ENCODE measurements at places on chromosomes 3 and 15.

GRCh38 chr3:157523814-157524213 is 20.6 kb upstream of the VEPH1 start:
- DNase-seq, result no peak

DNA sequence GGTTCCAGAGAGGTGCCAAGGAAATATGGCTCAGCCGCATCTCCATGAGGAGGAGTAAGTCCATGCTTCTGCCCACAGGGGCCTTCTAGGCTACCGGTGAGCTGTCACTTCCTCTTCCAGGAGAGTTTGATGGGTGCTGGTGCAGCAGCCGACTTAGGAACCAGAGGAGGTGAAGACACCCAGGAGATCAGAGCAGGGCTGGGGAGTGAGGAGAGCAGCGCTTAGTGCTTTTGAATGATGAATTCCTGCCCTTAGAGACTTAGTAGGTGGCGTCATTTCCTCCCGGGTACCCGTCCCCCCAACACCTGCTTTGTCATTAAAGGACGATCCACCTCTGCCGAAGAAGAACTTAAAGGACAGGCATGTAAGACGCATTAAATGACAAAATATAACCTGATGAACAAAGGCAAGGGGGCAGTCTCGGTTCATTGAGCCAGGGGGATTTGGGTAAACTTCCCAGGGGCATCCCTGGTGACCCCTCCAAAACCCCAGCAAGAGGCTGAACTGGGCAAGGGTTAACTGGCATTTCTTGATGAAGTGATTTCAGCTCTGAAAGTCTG is 67.6 kb downstream of the HES1 start:
- DNase-seq, result no peak

DNA sequence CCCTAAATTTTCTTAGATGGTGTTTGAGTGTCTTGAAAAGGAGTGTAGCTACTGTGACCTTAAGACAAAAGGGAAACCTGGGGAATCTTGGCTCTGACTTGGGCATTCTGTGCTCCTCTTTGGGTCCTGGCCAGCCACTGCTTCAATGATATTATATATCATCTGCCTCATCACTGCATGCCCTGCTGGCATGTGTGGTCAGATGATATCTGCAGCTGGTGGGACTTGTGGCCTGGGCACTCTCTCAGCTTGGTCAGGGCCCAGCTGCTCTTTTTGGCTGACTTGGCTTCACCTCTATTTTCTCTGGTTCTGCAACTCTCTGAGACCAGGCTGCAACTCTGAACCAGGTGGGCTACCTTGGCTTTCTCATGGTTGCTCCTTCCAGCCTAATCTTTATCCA is 446.1 kb upstream of the RARB start:
- peak; percentile 8 for DNase-seq

- peak; percentile 42 for DNase-seq
These were observed 2.9 kb downstream of the SEMA3F start for GRCh38 chr3:50157827-50158529.

- peak; percentile 89 for DNase-seq
These were observed 35.4 kb upstream of the LACTB start for GRCh38 chr15:63086271-63086670.

DNA sequence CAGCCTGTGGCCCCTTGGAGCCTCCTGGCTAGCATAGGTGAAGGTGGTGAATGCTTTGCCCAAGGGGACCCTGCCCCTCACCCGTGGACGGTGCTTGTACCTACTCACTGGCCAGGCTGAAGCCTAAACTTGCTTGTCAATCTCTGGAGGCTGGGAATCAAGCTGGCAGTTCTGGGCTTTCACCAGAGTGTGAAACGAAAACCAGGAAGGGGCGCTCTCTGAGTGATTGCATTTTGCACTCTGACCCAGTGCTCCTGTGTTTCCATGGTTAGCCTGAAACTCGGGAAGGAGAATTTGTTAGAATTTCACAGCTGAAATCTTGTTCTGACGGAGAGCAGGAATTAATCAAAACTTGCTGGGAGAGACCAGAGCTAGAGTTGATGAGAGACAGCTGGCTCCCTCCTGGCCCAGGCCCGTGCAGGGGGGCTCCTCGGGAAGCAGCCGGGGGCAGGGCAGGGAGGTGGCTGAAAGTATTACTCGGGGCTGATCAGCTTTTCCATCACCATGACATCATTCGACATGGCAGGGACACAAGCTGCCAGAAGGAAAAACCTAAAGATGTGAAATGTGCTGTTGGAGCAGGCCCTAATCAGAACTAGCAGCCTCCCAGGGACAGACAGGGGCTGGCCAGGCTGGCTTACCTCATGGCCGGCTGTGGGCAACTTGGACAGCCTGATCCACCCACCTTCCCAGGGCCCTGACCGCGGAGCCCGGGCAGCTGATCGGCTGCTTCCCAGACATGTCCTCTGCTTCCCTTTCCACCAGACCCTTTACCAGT is 323.6 kb upstream of the CTDSPL start:
- DNase-seq, result peak; percentile 77

DNA sequence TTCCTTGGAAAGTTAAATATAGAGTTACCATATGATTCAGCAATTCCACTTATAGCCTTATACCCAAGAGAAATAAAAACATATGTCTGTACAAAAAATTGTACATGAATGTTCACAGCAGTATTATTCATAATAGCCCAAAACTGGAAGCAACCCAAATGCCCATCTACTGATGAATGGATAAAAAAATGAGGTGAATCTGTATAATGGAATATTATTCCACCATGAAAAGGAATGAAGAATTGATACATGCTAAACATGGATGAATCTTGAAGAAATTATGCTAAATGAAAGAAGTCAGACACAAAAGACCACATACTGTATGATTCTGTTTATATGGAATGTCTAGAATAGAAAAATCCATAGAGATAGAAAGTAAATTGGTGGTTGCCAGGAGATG is 61.4 kb downstream of the TTC23 start:
- DNase-seq, result peak; percentile 85

DNA sequence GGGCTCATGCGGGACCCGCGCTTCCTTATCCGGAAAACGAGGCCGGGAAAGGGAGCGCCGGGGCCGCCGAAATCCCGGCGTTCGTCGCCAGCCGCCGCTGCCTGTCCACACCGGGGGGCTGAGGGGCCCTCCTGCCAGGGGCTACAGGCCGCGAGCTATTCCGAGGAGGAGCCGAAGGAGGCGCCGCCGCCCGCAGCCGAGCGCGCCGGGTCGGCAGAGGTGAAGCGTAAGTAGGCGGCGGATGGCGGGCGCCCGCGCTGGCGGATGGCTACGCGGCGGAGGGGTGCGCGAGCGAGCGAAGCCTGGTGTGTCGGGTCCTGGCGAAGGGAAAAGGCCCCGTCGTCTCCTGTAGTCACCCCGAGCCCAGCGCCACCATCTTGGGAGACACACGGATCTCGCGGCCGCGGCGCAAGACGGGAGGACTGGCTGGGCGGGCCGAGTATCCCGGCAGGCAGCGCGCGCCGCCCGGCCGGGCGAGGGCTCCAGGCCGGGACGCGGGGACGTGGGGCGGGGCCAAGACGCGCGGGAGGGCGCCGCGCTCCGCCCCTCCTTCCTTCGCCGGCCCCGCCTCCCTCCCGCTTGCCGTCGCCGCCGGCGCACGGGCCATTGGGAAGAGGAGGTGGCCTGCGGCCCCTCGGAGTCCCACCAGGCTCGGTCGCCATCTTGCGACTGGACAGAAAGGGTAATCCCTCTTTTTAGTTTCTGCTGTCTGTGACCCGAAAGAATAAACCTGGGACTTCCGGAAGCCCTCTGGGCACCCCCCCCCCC is at the start of gene UBE3A:
Gene UBE3A, minus strand, starts transcription at position 424 of the 768 bp plus-strand sequence. CDS start 29,917 bp downstream, outside the sequence.
- DNase-seq, result peak; percentile 92

- peak; percentile 59 for DNase-seq
These were observed 85.1 kb downstream of the MTHFS start for GRCh38 chr15:79811406-79812405.

GRCh38 chr3:15683253-15683652 is 81.7 kb downstream of the BTD start:
- no peak for DNase-seq

DNA sequence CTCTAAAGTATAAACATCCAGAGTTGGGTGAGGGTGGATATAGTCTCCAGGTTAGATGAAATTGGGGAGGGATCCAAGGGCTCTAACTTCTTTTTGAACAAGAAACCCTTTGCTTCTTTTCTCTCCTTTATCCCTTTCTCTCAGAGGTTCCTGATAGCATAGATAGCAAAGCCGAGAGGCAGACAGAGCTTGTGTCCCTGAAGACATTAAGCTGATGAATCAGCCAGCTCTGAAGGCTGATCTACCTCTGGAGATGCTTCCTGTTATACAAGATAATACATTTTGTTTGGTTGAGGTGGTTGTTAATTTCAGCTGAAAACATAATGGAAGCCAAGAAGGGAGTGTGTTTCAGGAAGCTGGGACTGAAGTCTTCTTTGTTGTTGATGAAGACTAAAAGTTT is 193.2 kb downstream of the PDCD6IP start:
- no peak for DNase-seq

- peak; percentile 5 for DNase-seq
These were observed 40.1 kb downstream of the FBXO22 start for GRCh38 chr15:75943713-75944215.

- DNase-seq, result peak; percentile 98
These were observed 114.6 kb upstream of the TSC22D2 start for GRCh38 chr3:150293401-150294001.

DNA sequence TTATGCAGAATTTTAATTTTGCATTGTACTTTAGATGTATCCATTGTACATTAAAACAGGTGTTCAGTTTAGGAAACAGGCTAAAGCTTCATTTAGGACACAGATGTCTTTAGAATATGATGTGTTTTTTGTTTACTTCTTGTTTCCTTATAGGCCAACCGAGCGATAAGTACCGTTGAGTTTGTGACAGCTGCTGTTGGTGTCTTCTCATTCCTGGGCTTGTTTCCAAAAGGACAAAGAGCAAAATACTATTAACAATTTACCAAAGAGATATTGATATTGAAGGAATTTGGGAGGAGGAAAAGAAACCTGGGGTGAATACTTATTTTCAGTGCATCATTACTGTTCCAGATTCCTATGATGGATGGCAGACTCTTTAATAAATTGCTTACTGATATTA is 29.4 kb downstream of the PLAAT1 start:
- DNase-seq, result no peak

All from fibroblast of upper back skin (primary cell).